NCI-H2171 (cell line): ENCODE measurements at places on chromosomes 1 and 21.

- no peak for DNase-seq
Measured at GRCh38 chr1:246001142-246001836, 505.8 kb downstream of the SMYD3 start.

- DNase-seq: no peak
Measured at GRCh38 chr1:229900220-229900619, 166.8 kb upstream of the GALNT2 start.

GRCh38 chr1:53198241-53198651 lies 1.6 kb downstream of the CPT2 start:
- DNase-seq: no peak

- DNase-seq: no peak
Measured at GRCh38 chr21:42285569-42286245, 29.5 kb downstream of the TFF3 start.

GRCh38 chr1:205438213-205439158 lies 16.6 kb upstream of the LEMD1 start:
- DNase-seq: peak; percentile 72

- DNase-seq: peak; percentile 81
Measured at GRCh38 chr21:28393279-28393678, 599.4 kb downstream of the LTN1 start.

DNA sequence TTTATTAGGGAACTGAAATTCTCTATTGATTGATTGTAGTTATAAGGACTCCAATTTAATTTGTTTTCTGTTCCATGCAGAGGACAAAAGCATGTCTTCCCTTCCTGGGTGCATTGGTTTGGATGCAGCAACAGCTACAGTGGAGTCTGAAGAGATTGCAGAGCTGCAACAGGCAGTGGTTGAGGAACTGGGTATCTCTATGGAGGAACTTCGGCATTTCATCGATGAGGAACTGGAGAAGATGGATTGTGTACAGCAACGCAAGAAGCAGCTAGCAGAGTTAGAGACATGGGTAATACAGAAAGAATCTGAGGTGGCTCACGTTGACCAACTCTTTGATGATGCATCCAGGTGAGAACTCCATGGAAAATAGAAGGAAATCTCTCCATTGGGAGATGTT lies 1.5 kb downstream of the SETDB1 start:
- DNase-seq: no peak

DNA sequence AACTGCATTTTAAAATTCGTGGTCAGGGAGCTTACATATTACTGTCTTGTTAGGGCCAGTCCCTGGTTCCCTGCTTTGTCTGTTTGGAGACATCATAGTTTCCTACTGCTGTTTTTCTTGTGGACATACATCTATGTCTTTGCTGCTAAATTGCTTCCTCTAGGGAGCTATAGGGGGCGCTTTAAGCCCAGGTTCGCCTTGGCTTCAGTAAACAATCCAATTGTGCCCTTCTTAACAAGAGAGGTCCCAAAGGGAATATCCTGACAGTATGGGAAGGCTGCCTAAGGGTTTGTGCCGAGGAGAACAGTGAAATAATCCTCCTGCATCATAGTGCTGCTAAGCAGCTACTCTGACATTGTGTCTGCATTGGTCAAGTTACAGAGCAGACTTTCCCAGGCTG lies 112.5 kb downstream of the USH2A start:
- peak; percentile 62 for DNase-seq

DNA sequence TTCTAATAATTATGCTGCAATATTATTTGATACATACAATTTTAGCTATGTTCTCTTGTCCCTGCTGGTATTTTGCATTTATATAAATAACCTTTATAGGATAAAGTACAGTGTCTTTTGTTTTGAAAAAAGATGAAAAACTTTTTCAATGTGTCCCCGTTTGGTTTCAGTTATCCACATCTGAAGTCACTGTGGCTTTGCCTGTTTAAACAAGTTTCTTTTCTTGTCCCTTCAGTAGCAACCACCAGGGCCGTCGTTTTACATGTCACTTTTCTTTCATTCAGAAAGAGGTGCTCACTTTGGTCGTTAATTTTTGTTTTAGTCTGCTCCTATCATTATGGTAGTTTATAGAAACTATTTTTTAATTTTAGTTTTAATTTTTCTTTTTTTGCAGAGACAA lies 41.4 kb downstream of the RABGAP1L start:
- no peak for DNase-seq

- DNase-seq: no peak
Measured at GRCh38 chr1:198932351-198932991, 293.6 kb downstream of the PTPRC start.

- DNase-seq: peak; percentile 91
Measured at GRCh38 chr1:6373961-6374720, 19.4 kb downstream of the ACOT7 start.

- DNase-seq: no peak
Measured at GRCh38 chr1:83746234-83746633, 252.7 kb downstream of the TTLL7 start.

DNA sequence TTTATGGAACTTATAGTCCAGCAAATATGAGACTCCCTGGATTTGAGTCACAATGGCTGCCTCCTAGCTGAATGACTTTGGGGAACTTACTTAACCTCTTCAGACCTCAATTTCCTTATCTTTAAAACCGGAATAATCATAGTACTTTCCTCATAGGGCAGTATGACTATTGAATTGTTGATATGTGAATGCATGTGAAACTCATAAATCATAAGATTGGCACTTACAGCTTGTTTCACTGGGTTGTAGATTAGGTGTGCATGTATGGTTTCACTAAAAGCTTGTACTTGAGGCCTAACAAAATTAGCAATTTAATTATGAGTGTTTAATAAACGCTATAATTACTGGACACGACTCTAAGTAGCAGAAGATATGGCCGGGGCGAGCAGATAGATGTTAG lies 72.5 kb downstream of the ST6GALNAC5 start:
- no peak for DNase-seq

DNA sequence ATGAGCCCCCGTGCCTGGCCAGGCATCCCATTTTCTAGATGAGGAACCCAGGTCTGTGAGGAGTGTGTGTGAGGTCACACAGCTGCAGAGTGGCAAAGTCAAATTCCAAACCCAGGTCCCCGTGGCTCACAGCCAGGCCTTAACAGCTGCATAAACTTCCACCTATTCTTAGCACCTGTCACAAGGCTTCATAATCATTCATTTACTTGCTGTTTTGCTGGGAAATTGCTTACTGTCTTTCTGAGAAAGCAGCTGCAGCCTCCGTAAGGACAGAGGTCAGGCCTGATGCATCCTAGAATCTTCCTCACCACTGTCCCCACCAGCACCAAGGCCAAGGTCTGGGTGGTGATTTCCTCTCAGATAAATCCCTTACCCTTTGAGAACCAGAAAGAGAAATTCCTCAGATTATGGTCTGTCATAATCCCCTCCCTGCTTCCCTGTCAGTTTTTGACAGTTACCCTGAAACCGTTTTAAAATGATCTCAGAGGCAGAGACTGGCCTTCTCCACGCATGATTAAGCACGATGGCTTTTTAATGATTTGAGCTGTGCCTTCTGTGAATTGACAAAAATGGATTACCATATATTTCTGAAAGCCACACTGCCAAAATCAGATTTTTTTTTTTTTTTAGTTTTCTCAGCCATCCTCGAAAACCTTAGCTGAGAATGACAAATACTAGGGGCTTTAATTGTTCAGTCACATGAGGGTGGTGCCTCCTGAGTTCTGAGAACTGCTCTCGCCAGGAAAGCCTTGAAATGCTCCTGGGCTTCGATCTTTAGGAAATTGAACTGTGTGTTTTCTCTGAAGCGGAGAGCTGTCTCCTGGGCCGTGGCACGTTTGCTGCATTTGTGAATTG lies 70.0 kb upstream of the SELENON start:
- DNase-seq: peak; percentile 36

GRCh38 chr21:40173816-40174215 lies 306.6 kb downstream of the PCP4 start:
- DNase-seq: no peak

- DNase-seq: no peak
Measured at GRCh38 chr1:218991089-218991488, 182.6 kb upstream of the LYPLAL1 start.

- DNase-seq: no peak
Measured at GRCh38 chr1:222288053-222288452, 259.9 kb downstream of the HHIPL2 start.

DNA sequence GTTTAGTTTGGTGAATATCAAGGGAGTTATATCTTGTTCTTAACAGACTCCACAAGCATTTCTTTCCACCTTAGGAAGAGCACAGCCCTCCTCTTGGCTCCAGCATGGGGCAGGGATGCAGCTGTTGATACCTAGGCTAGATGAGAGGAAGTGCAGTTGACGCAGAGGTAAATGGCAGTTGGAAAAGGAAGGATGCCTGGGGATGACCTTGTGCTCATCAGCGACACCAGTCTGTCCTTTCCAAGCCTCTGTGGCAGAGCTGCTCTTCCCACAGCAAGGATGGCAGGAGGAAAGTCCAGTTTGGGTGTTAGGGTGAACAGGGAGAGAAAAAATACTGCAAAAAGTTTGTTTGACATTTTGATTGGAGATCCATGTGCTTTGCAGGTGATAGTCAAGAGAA lies 6.2 kb downstream of the PROX1 start:
- no peak for DNase-seq

DNA sequence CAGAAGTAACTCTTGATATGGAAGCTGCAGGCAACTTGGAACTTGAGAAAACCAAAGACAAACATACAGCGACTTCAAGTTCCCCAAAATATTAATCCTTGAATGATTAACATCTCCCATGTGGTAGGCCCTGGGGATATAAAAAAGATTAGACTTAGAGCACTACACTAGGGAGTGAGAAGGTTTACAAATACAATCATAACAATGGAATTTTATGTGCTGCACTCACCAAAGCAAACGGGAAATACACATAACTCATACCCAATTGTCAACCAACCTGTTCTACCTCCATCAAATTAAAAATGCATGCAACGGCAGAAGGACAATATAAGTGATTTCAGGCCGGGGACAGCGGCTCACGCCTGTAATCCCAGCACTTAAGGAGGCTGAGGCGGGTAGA lies 3.7 kb downstream of the SMYD3 start:
- no peak for DNase-seq

DNA sequence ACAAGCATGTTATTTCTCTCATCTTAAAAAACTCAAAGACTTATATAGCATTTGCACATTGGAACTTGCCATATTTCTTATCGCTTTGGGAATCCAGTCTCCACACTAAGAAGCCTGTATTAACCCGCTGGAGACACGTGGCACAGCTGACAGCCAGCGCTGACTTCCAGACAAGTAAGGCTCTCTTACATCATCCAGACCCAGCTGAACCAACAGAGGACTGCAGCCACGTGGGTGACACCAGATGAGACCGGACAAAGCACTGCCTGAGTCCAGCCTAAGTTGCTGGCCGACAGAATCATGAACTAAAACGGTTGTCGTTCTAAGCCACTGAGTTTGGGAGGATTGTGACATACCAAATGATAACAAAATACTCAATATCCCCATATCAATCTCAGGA lies 6.3 kb upstream of the CD247 start:
- no peak for DNase-seq

DNA sequence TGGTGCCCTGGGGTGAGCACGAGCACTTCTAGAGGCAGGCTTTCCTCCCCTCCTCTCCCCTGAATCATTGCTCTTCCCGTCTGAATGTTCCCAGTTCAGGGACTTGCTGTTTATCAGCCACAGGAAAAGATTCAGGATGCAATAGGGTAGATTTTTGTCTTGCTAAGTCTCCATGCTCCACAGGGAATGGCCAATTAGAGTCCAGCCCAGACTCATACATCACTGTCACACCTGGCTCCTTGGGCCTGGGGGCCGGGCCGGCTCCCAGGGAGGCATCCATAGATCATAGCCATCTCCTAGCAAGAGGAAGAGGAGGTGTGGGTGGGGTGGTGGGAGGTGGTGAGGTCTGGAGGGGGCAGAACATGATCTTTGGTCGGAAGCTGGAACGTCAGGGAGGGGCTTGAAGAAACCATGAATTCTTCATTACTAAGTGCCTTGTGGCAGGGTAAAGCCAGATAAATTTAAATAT lies 83.4 kb downstream of the LRRN2 start:
- DNase-seq: no peak

DNA sequence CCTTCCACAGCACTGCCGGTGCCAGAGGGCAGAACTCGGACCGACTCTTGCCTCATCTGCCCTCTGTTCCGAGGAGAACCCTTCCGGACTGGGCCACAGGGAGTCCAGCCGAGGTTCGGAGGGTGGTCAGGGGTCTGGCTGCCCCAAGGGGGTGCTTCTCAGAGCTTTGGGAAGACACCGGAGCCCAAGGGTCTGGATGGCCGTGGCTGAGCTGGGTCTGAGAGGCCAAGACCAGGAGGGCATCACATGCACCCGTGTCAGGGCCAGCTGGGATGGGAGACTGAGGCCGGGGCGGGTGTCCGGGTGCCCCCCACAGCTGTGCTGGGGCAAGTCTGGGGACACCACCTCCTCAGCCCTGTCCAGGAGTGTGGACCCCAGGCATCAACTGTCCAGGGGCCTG lies 51.1 kb downstream of the SLX9 start:
- DNase-seq: no peak

DNA sequence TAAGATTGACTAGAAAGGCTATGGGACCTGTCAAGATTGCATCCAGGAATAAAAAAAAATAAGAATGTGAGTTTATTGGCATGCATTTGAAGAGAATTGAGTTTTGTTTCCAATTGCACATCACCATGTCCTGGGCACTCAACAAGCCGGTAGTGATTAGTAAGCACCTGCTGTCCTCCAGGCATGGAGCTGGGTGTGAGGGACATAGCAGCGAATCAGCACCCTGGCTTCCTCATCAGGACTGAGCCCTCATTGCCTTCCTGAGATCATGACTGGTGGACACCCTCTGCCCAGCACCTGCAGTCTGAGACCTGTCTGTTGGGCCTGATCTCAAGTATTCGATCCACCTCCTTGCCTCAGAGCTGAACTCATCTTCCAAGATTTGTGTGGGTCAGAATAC lies 26.8 kb downstream of the S100A6 start:
- no peak for DNase-seq

GRCh38 chr1:18387307-18387706 lies 93.4 kb upstream of the KLHDC7A start:
- no peak for DNase-seq

DNA sequence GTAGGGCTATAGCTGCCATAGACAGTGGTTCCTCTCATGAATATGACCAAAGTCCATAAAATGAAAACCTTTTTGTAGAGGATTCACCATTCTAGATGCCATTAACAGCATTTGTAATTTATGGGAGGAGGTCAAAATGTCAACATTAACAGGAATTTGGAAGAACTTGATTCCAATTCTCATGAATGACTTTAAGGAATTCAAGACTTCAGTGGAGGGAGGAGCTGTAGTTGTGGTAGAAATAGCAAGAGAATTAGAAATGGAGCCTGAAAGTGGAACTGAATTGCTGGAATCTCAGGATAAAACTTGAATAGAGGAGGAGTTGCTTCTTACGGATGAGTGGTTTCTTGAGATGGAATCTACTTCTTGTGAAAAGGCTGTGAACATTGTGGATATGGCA lies 65.4 kb upstream of the ESRRG start:
- no peak for DNase-seq

DNA sequence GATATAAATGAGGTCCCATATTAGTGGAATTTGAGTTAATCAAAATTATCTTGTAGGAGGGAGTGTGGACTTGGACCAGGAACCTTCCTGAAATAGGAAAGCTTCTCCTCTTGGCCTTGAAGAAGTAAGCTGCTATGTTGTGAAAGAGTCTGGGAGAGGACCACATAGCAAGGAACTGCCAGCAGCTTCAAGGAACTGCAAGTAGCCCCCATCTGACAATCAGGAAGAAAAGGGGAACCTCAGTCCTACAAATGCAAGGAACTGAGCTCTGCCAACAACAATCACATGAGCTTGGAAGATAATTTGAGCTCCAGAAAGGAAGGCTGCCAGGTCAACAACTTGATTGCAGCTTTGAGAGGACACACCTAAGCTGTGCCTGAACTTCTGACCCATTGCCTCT lies 8.2 kb upstream of the PRMT6 start:
- no peak for DNase-seq

GRCh38 chr21:31795992-31796391 lies 64.1 kb upstream of the SCAF4 start:
- DNase-seq: no peak
